ENCODE measurements at places on chromosomes 2 and 18. TPM values are rescaled to one million over a fixed set of nuclear protein-coding genes. Genes with fewer than 3 reads are reported as not detected.

Gene FAM237A
- not detected for total RNA-seq

- no peak for DNase-seq
These were observed 2.0 kb downstream of the NPPC start for GRCh38 chr2:231923951-231924888.

GRCh38 chr2:28539118-28539541 lies 43.3 kb downstream of the PLB1 start:
- DNase-seq: no peak

GRCh38 chr2:110126906-110127305 lies 11.3 kb upstream of the MALL start:
- no peak for DNase-seq

- DNase-seq: no peak
These were observed 230.8 kb upstream of the RAB6C start for GRCh38 chr2:129748653-129749052.
